ENCODE measurements at places on chromosomes 6 and 20.

- DNase-seq: peak; percentile 76
Observed at GRCh38 chr6:129766959-129767728, 57.2 kb upstream of the ARHGAP18 start.

DNA sequence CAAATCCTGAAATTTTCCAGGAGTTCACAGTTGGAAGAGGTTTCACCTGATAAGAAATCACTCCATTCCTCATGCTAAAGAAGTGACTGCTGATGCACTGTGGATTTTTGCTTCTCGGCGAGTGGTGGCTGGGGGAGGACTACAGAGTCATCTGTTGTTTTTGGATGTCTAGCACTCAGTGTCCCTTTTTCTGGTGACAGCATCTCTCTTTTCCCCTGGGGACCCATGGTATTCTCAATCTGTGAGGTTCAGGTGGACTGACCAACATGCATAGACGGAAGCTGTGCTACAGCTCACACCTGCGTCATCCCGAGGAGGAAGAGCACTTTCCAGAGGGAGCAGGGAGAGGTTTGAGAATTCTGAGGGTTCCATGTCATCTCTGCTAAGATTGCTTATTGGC is 42.7 kb upstream of the ZNF831 start:
- no peak for DNase-seq

GRCh38 chr6:168419569-168419968 is 21.4 kb upstream of the SMOC2 start:
- no peak for DNase-seq

DNA sequence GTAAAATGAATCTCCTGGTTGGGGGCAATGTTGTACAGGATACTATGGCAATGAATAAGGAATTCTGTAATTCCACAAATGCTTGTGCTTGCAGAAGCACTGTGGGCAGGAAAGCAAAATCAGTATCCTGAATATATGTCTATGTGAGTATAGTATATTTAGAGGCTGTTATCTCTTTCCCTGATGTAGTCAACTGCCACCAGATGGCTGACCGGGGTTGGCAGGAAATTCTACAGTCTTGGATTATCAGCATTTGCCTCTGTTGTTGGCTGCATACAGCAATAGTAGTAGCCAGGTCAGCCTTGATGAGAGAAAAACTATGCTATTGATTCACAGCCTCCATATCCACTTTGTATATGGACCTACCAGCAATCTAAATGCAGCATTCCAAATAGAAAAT is 425.1 kb upstream of the JAG1 start:
- peak; percentile 10 for DNase-seq

GRCh38 chr6:56025795-56026194 is 150.4 kb upstream of the BMP5 start:
- DNase-seq: no peak

- DNase-seq: no peak
Observed at GRCh38 chr6:144294016-144294415, 8.9 kb downstream of the UTRN start.

DNA sequence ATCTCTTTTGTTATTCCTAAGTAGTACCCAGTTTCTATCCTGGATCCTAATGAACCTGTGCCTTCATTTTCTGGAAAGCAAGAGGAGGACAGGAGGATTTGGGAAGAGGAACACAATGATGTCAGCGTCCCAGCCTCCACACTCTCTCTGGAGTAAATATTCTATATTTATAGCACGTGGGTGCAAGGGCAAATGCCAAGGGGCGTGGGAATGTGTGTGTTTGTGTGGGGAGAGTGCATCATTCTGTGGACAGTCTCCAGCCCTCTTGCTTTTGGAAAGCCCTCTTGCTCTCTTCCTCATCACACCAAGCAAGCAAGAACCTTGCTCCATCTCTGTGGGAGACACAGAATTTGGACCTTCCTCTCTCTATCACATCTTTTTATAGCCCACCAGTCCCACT is 103.2 kb upstream of the EMILIN3 start:
- DNase-seq: no peak
